ENCODE measurements at places on chromosomes 12 and 14.

GRCh38 chr12:72037006-72037795, 98.6 kb downstream of the TPH2 start:
- DNase-seq, result no peak

- no peak for DNase-seq
Measured at GRCh38 chr12:17139931-17140330, 534.0 kb upstream of the LMO3 start.

GRCh38 chr14:106422066-106422465, 895.7 kb downstream of the TMEM121 start:
- DNase-seq, result no peak

GRCh38 chr14:91280129-91280528, 35.6 kb upstream of the GPR68 start:
- no peak for DNase-seq

GRCh38 chr12:467591-467990, 7.9 kb downstream of the B4GALNT3 start:
- no peak for DNase-seq

- no peak for DNase-seq
Measured at GRCh38 chr12:67764055-67764454, 115.5 kb downstream of the DYRK2 start.

DNA sequence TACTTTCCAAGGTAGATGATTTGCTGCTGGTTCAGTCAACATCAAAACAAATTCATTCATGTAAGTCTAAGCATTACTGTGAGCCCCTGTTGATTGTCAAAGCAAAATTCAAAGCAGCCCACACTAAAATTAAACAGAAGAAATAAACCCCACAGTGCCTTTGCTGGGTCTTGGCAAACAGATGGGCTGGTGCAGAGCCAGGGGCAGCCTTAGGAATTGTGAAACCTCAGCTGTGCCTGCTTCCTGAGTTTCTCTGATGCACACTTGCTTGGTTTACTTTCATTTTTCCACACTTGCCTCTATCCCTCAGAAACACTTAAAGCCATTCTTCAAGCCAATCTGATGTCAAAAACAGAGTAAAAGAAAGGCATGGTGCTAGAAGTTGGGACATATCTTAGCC, 6.6 kb upstream of the PLEKHG7 start:
- DNase-seq, result no peak

- peak; percentile 27 for DNase-seq
Measured at GRCh38 chr12:132711080-132711843, 620 bp downstream of the PGAM5 start.

DNA sequence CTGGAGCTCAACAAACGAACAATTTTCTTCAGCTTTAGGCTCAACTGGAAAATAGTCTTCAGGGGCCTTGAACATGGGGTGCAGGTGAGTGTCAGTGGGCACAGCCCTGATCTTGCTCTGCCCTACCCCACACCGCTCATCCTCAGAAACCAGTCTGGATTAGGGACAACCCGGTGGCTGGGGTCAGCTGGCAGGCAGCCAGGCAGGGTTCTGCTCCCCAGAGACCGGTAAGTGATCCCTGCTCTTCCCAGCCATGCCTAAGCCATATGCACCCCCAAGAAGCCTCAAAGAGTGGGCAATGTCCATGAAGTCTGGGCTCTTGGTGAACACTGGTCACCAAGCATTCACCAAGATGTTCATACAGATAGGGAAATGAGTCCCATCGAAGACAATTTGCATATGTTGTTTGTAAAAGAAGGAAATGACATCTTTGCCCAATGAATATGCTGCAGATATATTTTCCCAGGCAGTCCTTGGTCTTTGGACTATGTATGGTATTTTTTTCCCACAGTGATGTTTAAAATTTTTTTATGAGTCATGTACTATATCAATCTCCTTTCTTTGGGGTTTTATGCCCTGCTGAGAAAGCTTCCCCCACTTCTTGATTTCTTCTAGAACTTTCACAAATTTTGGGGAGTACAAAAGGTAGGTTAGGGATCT, 63.9 kb upstream of the VASH1 start:
- DNase-seq, result no peak

GRCh38 chr12:125245581-125246557, 180.6 kb downstream of the AACS start:
- no peak for DNase-seq

- DNase-seq, result no peak
Measured at GRCh38 chr12:69948851-69949250, 123.8 kb downstream of the MYRFL start.

GRCh38 chr12:69007101-69007854, 74.3 kb upstream of the CPM start:
- no peak for DNase-seq

DNA sequence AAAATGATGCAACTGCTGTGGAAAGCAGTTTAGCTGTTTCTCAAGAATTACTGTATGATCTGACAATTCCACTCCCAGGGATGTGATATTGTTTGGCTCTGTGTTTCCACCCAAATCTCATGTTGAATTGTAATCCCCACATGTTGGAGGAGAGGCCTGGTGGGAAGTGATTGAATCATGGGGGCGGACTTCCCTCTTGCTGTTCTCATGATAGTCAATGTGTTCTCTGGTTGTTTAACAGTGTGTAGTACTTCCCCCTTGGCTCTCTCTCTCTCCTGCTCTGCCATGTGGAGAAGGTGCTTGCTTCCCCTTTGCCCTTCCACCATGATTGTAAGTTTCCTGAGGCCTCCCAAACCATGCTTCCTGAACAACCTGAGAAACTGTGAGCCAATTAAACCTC, 93.4 kb upstream of the CPM start:
- DNase-seq, result no peak

DNA sequence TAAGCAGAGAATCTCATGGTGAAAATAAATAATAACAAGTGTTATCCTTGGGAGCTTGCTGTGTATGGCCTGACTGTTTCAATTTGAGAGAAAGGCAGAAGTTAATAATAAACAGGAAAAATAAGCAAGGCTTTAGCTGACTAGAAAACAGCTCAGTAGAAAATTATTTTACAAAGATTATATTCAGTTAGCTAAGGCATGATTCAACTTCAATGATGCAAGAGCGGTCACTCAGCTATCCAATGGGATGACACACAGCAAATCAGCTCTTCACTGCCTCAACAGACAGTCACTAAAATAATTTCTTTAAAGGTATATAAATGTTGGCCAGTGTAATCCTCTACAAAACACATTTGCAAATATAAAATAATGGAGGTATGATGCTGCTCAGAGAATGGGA, 18.6 kb downstream of the GSTZ1 start:
- no peak for DNase-seq

DNA sequence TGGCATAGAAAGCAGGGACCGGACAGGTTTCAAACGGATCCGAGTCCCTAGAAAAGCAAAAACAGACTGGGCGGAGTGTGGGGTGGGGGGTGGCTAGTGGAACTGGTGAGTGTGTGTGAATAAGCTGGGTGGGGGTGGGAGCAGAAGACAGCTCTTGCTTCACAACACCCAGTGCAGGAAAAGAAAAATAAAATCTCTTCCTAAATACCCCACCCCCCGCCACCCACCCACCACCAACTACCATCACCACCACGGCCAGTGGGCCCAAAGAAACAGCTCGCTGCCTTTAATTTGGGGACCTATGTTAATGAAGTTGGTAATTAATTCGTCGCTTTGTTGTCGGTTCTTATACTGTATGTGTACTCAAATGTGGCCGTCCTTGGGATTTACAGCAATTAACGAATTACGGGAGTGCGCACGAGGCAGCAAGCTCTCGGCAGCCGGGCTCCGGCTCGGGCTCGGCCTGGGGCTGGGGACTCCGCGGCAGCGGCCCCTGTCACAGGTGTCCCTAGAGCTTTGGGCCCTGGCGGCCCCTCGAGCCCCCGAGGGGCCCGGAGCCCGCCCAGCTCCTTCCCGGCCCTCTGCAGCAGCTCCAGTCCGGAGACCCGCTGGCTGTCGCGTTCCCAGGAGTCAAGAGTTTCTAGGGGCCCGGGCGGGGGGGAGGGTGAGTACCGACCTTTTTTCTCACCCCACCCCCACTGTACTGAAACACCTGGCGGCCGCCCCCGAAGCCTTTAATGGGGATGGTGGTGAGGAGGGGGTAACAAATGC, 1.5 kb upstream of the OTX2 start:
- DNase-seq, result no peak

- DNase-seq, result no peak
Measured at GRCh38 chr12:53045696-53046045, 4.2 kb upstream of the TNS2 start.

- DNase-seq, result peak; percentile 58
Measured at GRCh38 chr14:102516531-102517391, 7.2 kb upstream of the ANKRD9 start.

DNA sequence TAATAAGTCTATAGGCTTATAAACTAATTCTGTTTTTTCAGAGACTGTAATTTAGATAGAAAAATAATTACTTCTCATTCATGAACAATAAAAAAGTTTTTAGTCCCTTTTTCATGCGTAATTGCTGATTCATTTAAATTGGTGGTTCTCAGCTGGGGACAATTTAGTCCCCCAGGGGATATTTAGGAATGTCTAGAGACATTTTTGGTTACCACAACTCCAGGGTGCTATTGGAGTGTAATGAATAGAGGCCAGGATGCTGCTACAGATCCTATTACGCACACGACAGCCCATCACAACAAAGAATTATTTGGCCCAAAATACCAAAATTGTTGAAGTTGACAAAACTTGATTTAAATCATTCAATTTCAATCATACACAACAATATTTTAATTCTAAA, 22.8 kb upstream of the VCPKMT start:
- no peak for DNase-seq

DNA sequence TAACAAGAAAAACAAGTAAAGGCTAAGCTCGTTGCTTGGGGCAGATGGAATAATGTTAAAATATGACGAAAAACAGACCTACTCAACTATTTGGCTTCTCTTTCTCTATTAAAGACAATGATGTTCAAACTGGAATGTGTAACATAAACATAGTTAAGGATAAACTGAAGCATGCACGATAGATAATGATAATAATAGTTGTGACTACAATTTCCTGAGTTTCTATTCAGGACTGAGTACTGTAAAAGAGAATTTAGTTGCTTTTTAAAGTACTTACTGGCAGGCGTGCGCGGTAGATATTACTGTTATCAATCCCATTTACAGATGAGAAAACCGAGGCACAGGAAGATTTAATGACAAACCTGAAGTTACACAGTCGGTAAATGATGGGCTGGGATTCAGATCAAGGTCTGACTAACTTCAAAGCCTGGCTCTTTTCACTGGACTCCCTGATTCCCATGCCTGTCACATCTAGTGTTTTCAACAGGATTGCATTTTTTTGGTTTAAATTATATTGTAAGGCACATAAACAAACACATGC, 103.0 kb downstream of the CRADD start:
- no peak for DNase-seq

GRCh38 chr14:69013943-69014782, 35.1 kb upstream of the ACTN1 start:
- DNase-seq, result no peak

DNA sequence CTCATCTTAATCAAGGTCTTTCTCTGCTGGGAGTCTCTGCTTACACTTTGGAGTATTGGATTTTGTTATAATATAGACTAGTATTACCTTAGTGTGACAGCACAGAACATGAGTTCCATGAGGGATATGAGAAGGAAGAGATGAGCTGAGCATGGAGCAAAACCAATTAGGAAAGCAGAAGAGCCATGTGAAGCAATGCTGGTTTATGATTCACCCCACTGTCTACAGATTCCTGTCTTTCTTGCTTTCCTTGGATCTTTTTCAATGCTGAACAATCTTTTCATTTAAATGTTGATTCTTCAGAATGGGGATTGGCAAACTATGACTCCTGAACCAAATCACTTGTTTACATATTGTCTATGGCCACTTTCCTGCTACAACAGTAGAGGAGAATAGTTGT, 70.4 kb upstream of the KITLG start:
- DNase-seq, result no peak

Data from activated CD4-positive, alpha-beta T cell treated with anti-CD3 and anti-CD28 coated beads, Interleukin-2, amount 10 ng/mL, durations not matched to agents 7 days and 5 days (primary cell).